ENCODE measurements at places on chromosomes 5 and 9.

DNA sequence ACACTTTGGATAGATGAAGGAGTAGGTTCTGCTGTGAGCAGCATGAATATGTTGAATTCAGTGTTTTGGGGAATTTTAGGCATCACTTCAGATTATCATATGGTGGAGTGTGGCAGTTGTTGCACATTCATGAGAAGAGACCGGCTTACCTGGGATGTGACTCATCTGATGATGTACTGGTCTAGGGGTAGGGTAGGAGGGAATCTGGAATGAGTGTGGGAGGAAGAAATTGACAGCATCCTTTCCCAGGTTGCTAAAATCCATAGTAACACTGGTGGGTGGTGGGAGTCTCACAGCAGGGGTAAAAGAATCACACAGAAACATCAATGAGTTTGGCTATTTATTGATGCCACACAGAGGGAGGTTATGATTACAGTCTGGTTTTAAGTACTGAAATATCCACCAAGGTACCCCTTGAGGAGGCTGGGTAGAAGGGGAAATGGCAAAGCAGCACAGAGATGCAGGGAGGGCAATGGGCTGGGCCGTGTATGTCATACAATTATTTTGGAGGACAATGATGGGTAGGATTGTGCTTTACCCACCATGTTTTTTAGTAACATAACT, 82.5 kb downstream of the TARS1 start:
- no peak for DNase-seq

GRCh38 chr5:18285257-18285656, 651.0 kb downstream of the TAF11L14 start:
- DNase-seq: no peak

GRCh38 chr5:6349387-6349786, 29.0 kb downstream of the MED10 start:
- DNase-seq: no peak

DNA sequence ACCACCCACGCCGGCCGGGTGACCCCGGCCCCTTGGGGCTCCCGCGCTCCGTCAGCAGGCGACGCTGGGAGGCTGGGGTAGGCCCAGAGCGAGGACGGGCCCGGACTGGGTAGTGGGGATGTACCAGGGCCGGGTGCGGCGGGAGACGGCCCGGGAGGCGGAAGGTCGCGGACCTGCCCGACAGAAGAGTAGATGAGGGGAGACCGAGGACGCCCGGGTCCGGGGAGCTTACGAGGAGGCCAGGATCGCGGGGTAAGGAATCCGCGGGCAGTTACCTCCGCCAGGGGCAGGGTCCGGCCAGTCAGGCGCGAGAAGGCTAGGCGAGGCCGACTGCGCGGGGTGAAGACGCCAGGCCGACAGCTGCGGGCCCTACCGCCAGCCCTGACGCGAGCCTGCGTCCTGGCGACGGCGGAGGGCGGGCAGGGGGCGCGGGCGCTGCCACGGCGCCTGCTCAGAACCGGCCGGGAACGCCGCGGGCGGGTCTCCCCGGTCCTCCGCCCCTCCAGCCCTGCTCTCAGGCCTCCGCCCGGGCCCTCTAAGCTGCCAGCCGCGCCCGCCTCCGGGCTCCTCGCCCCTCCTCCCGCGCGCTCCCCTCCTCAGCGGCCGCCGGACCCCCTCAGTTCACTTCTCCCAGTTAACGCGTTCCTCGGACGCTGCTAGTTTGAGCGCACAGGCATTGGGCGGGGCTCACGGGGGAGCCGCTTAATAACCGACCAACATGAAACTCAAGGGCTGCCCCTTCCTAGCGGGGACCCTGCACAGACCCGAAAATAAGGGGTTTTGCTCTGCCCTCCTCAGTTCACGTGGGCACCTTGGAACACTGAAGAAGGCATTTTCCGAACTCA, at the start of gene CPLANE1:
TSS of gene CPLANE1 (minus strand) at position 407 of the 845 bp plus-strand sequence. CDS start 1,678 bp downstream, outside the sequence.
- DNase-seq: peak; percentile 66

DNA sequence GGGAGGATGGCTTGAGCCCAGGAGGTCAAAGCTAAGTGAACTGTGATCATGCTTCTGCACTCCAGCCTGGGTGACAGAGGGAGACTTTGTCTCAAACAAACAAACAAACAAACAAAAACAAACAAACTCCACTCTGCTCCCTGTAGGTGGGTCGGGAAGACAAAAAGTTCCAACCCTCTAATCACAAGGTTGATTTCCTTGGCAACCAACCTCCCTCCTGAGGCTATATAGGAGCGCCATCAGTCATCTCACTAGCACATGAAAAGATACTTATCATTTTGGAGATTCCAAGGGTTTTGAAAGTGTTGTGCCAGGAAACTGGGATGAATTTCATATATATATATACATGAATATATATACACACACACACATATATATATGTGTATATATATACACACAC, 160.5 kb downstream of the TUSC1 start:
- no peak for DNase-seq

DNA sequence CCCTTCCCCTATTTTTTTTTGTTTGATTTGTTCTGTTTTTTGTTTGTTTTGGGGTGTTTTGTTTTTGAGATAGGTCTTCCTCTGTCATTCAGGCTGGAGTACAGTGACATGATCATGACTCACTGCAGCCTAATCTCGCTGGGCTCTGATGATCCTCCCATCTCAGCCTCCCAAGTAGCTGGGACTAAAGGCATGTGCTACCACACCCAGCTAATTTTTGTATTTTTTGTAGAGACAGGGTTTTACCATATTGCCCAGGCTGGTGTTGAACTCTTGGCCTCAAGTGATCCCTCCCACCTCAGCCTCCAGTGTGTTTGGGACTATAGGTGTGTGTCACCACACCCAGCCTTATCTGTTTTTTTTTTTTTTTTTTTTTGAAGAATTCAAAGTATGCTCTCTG, 605.4 kb downstream of the DNAH5 start:
- no peak for DNase-seq

- no peak for DNase-seq
These were observed 38.2 kb downstream of the FOCAD start for GRCh38 chr9:20722221-20722620.

DNA sequence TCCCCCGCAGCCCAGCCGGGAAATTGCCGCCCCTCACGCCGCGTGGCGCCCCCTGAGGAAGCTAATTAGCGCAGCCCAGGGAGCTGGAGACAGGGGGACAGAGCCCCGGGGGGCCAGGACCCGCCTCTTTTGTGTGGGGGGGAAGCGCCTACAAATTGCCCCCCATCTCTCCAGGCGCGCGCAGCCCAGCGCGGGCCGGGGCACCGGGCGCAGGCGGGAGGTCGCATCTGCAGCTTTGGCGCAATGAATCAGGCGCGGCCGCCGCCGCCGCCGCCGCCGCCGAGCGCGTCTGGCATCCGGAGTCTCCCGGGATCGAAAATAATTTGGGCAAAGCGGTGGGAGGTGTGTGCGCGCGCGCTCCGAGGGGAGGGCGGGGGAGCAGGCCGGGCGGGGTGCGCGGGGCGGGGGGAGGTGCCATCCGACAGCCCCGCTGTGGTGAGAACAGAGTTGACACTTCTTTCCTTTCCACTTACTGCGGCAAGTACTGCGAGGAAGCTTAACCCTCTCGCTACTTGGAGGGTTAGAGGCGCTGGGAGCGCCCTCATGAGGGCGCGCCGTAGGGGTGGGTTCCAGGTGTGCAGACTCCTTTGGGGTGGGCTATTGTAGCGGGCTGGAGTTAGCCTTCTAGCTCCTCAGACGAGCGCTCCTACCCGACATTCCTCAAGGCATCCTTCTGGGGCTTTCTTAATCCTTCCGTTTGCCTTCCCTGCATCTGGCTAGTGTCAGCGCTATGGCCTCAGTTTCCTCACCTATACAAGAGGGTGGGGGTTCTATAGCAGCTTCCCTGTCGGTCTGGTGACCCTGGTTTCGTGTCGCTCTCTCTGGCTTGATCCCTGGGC, 63.1 kb downstream of the CXXC5 start:
- peak; percentile 57 for DNase-seq

- DNase-seq: no peak
These were observed 10.5 kb upstream of the FRMPD1 start for GRCh38 chr9:37640246-37640645.

DNA sequence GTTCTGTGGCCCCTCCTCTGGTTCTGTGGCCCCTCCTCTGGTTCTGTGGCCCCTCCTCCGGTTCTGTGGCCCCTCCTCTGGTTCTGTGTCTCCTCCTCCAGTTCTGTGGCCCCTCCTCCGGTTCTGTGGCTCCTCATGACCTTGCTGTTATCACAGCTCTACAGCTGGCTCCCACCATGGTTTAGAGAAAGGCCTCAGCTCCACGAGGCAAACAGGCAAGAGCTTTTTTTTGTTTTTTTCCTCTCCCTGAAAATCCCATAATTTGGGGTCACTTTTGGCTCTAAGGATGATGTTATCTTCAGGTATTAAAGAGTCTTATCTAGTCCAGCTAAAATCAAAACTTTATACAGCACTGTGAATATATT, 31.8 kb downstream of the C5orf15 start:
- DNase-seq: peak; percentile 10

GRCh38 chr5:66529182-66529581, 67.0 kb upstream of the MAST4 start:
- DNase-seq: no peak

- no peak for DNase-seq
These were observed 529.2 kb downstream of the EBF1 start for GRCh38 chr5:158570502-158570901.

- DNase-seq: no peak
These were observed 190.2 kb downstream of the ASTN2 start for GRCh38 chr9:117224695-117225094.

DNA sequence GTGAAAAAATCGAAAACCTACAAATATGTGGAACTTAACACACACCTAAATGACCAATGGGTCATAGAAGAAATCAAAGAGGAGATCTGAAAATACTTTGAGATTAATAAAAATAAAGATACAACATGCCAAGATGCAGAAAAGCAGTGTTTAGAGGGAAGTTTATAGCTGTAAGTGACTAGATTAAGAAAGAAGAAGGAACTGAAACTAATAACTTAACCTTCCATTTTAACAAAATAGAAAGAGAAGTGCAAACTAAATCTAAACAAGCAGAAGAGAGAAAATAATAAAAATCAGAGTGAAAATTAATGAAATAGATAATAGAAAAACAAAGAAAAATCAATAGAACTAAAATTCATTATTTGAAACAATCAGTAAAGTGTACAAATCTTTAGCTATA, 103.0 kb upstream of the MAMDC2 start:
- DNase-seq: no peak

DNA sequence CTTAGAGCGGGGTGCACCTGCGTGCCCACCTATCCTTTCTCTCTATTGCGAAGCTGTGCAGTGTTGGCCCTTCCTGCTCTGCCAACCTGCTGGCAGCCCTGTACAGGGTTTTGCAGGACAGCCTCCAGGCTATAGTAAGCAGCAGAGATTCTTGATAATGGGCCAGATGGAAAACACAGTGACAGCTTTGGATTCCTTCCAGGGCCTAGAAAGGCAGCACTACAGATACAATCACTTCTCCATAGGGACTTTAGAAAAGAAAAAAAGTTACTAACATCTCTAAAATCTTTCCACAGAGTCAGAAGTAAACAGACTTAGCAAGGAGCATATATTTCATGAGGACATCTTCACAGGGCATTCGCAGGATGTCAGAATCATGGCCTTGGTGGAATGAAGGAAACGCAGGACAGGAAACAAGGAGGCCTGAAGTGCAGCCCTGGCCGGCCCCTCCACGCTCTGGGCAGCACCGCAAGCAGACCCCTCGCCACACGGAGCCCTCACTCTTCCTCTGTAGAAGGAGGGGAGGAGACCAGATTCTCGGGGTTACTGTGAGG, 172.1 kb upstream of the GAS1 start:
- DNase-seq: no peak

DNA sequence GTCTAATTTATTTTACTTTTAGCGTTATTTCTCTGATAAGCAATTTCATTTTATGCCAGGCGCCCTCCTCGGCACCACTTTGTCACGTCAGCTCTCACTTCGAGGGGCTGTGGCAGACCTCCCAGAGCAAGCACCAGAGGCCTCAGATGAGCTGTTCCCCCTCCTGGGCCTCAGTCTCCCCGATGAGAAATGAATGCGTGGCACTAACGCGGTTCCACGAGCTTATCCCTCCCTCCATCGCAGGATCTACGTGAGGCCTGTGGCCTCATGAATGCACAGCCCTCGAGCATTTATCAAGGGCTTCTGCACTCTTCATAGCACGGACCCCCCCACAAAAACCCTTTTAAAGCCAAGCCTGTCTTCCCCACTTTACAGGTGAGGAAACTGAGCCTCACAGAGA, 205.2 kb downstream of the CDK5RAP2 start:
- no peak for DNase-seq

DNA sequence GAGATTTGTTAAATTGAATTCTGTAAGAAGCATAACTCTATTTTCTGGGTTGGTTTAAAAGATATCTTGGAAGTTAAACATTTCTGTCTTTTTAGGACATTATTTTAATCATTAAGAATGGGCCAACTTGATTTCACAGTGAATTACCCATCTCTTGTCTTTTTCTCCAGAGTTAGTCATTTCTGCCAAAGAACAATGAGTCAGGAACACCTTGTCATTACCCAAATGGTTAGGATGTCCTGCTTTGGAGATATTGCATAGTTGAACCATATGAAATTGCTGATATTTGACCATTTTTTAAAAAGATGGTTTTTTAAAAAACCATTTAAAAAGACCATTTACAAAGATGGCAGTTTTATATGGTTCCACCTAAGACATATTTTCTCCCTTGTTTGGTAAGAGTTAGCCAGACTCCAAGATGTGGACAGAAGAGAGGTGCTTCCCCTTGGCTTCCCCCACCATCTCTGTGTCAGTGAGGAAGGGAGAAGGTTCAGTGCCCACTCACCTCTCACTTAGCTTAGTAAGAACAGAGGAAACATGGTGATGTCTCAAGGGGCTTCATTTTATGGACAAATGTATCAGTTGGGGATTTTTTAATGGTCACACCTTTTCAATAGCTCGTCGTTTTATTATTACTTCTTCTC, 103.0 kb downstream of the PCSK1 start:
- DNase-seq: no peak

GRCh38 chr9:125293134-125293533, 31.5 kb downstream of the GAPVD1 start:
- DNase-seq: no peak

DNA sequence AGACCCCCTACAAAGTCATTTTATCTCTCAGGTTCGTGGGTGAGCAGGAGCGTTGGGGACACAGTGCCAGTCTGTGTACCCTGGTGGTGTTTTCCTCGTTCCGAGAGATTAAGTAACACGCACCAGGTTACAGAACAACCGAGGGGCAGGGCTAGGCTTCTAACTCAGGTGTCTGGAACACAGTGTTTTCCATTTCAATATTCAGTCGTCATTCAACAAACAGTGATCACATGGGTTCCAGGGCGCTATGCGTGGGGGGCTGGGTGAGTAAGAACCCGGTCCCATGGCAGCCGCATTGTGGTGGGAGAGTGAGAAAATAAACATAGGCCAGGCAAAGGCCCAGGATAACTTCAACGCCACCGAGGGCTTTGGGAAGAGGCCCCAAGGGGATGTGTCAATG, 55.9 kb upstream of the RNU6ATAC start:
- no peak for DNase-seq

- no peak for DNase-seq
These were observed 53.9 kb upstream of the PHYKPL start for GRCh38 chr5:178286226-178287090.
